ENCODE measurements at places on chromosomes 7 and 10.

- no peak for DNase-seq
Measured at GRCh38 chr10:57535306-57535705, 732.4 kb downstream of the IPMK start.

DNA sequence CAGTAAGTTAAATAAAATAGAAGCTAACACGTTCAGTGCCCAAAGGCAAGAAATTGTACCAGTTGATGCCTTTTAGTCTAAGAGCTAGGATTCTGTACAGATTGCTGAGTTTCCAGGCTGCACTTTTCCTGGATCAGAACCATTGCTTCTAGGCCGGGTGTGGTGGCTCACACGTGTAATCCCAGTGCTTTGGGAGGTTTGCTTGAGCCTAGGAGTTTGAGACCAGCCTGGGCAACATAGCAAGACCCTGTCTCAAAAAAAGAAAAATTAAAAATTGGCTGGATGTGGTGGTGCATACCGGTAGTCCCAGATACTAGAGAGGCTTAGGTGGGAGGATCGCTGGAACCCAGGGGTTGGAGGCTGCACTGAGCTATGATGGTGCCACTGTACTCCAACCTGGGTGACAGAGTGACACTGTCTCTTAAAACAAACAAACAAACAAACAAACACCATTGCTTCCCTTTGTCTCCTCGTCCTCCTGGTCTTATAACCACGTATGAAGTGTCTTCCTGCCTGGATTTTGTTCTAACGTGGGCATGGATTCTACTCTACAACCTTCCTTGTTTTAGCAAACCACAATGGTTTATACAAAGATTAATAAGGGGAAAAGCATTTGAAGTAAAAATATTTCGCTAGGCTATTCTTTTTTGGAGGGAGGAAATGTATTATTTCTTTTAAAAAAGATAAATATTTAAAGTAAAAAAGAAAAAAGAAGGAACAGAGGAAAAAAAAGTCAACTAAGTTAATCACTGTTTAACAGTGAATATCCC lies 9.7 kb upstream of the CCNY start:
- DNase-seq = no peak

DNA sequence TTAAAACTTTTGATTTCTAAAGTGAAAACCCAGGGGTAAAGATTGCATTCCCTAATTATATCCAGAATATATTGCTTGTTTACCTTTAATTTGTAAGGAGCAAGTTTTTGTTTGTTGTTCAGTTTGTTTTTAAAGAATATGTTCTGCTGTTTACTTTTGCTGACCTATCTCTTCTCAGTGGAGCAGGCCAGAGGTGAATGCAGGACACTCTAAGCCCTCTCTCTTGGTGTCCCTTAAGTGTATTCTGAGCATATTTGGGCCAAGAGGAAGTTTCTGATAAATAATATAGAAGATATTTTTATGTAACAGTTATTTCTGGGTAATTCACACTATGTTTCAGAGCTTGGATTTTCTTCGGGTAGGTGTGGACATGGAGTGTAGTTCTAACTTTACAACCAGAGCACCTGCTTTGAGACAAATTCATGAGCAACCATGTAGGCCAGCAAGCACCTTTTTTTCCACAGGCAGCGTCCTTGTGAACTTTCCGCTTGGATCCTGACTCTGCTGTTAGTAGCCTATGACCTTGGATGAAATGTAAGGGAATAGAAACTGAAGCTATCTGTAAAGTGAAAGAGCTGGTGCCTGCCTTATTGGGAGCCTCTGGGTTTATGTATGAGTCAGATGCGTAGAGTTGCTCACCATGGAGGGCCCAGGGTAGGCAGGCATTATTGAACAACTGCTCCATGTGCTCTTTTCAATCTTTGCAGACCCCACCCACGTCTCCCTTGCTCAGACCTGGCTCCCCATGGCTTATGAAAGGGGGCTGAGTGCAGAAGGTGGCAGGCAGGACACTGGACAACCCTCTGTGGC lies 16.1 kb downstream of the OGDH start:
- DNase-seq = no peak

DNA sequence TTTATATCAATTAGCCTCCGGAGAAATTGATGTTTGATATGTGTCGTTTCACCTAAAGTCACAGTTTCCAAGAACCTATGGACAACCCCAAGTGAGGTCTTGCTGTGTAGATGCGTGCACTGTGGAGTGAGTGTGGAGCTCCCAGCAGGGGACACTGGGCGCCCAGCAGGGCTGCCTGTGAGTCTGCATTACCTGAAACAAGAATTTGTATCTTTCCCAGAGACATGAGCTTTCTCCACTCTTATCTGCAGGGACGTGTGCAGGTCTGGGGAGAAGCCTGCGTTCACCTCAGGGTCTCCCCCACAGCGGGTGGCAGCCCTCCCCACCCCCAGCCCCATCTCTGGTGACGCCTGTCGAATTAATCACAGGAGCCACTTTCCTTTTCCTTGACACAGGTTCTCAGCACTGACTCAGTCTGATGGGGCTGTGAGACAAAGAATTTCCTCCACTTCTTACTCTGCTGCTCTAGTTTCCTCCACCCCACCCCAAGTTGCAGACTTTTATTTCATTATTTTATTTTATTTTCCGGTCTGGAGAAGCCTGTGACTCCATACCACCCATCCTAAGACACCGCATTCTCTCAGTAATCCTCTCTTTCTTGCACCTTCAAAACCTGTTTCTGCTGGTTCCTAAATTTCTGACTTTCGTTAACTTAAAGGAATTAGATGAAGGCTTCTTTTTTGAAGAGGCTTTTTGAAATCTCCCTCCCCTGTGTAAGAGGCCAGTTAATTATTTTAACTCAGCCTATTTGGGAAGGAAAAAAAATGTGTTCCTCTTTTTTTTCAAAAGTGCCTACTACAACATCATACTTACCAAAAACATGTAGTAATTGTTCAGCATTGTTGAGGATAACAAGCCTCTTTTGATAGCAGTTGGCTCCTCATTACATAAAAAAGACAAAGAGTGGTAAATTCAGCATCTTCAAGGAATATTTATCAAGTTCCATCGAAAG lies 17.0 kb upstream of the INSIG1 start:
- DNase-seq = no peak

DNA sequence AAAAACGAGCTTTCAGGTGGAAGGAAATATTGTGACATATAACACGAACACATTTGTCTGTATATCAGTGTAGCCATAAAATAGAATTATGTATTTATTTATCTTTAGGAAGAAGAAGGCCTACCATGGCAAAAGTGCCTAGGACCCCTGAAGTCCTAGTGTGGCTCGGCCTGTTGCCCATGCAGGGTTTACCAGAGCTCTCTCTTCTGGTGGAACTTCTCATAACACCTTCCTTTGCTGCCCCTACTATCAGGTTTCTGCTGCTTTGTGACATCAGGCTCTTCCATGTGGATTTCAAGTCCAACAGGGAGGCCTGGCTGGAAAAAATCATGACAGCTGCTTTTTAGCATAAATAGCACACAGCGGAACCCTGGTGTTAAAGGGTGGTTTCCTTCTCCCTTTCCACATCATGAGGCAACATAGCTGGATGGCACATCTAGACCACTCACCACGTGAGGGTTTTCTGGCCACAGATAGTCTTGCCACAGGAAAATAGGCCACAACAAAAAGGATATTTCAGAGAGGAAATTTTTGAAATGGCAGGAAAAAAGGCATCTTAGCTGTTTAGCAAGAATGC lies 44.8 kb upstream of the ADO start:
- DNase-seq = no peak

- DNase-seq = no peak
Measured at GRCh38 chr7:157840914-157841772, 504.3 kb downstream of the DNAJB6 start.

DNA sequence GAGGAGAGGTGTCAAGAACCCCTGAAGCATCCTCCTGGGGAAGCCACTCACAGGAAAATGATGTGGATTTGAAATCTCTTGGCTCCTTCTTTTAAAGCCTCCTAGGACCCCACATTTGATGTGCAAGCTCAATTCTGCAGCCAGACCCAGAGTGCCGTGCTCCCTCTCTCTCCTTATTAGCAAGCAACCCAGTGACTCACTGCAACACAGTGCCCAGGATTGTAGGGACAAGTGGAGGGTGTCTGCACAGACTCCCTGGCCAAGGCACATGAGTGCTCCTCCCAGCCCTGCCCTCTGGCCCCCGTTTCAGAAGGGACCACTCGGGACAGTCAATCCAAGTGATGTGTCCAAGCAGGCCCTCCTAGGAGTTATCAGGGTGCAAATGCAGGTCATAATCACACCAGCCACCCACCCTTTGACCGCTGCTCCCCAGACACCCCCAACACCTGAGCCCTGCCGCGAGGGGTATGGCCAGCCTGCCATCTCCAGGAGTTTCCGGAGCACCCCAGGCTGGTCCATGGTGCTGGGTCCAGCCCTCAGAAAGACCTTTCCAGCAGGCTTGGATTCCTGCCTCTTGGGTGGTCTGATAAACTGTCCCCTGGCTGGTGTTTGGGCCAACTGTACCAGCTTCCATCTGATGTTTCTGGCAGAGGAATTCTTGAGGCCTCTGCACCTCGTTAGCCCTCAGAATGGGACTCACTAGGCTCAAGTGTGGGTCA lies 54.5 kb upstream of the CXCL12 start:
- no peak for DNase-seq
